Naive B cell (primary cell): ENCODE measurements at places on chromosomes 1 and 21.

DNA sequence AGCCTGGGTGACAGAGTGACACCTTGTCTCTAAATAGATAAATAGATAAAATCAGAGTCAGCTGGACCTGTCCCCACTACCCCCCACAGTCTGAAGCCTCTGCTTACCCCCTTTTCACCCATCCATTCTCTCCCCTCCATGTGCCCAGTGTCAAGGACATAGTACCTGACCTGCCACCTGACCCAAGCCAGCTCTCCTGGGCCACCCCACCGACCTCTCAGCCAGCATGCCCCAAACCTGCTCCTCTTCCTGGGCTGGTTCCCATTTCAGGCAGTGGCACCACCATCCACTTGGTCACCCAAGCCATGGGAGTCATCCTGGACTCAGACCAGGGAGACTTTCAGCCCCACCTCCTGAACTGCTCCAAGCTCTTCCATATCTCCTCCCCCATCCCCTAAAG, 28.2 kb downstream of the CITED4 start:
- no peak for DNase-seq

- no peak for DNase-seq
Measured at GRCh38 chr1:37995751-37996345, 6.0 kb upstream of the SF3A3 start.

GRCh38 chr21:34126691-34127090, 53.3 kb downstream of the MRPS6 start:
- DNase-seq: no peak

GRCh38 chr1:160404094-160404493, 3.7 kb downstream of the VANGL2 start:
- no peak for DNase-seq

- no peak for DNase-seq
Measured at GRCh38 chr1:17030206-17030605, 18.5 kb upstream of the ATP13A2 start.

GRCh38 chr1:165639821-165640623, 9.0 kb downstream of the MGST3 start:
- DNase-seq: no peak

- no peak for DNase-seq
Measured at GRCh38 chr1:203076031-203076511, 9.7 kb downstream of the MYOG start.

DNA sequence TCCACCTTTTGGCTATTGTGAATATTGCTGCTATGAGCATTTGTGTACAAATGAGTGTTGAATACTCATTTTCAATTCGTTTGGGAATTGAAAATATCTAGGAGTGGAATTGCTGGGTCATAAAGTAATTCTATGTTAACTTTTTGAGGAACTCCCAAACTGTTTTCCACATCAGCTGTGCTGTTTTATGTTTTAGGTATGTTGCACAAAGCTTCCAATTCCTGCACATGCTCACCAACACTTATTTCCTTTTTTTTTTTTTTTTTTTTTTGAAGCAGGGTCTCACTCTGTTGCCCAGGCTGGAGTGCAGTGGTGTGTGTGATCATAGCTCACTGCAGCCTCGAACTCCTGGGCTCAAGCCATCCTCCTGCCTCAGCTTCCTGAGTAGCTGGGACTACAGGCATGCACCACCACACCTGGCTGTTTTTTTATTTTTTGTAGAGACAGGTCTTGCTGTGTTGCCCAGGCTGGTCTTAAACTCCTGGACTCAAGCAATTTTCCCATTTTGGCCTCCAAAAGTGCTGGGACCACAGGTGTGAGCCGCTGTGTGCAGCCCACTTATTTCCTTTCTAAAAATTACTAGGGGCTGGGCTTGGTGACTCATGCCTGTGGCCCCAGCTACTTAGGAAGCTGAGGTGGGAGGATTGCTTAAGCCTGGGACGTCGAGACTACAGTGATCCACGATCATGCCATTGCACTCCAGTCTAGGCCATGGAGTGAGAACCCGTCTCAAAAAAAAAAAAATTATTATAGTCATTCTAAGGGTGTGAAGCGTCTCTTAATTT, 33.4 kb downstream of the TMCC2 start:
- no peak for DNase-seq

DNA sequence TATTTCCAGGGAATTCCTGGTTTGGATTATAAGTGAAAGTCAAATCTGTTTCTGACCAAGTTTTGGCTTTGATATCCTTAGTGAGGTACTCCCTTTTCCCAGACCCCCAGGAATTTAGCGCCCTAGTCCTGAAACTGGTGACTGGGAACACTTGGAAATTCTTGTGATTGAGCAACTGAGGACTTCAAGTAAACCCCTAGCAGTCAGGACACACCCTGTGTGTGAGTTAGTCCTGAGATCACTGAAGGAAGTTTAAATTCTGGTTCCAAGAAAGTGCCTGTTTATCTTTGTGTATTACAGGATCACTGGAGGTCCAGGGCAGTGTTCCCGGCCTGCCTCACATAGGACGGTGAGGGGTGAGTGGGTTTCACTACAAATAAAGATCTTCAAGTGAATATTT, 95.1 kb upstream of the F3 start:
- no peak for DNase-seq

GRCh38 chr1:243287123-243287460, 31.3 kb downstream of the SDCCAG8 start:
- DNase-seq: no peak

DNA sequence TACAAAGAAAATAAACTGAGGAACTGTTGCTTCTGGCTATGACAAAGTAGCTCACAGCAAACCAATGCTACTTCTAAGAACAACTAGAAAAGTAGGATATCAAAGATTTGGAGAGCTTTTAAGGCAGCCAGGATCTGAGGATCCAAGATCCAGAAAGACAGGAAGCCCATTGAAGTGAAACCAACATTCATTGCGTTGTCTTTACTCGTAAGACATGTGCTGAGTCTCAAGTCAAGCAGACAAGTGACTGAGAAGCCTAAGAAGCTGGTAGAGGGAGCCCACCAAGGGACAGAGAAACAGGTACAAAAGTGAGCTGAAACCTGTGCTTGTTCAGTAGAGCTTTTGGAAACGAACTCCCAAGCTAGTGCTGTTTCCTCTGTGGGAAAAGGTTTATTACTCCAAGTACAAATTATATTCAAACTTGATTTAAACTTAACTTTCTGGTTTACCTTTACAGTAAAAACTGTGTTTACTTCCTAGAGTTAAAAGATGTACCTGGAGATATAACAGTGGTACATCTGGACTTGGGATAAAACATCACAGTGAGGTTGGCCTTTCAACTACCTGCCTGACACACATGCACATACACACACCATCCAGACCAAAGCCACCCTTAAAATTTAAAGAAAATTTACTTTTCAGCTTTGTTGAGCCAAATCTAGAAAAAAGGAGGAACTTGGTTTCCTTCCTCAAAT, 41.2 kb downstream of the NME7 start:
- no peak for DNase-seq

DNA sequence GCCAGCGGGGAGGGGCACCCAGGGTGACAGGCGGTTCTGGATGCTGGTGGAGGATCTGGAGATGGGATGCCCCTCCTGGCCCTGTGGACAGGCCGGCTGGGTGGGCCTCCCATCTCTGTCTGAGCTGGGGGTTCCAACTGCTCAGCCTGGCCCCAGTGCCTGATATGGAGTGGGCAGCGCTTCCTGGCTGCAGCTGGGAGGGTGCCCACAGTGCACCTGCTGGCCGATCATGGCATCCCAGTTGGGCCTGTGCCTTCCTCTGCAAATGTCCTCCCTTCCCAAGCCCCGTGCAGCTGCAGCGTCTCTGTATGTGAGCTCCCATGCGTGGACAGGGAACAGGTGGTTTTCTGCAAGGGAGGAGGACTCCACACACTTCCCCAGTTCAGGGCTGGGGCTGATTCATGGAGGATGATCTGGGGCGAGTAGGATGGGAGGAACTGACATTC, 2.1 kb downstream of the PFKL start:
- DNase-seq: no peak

- no peak for DNase-seq
Measured at GRCh38 chr1:91124290-91124985, 102.6 kb upstream of the ZNF644 start.

- no peak for DNase-seq
Measured at GRCh38 chr1:64934878-64935275, 31.5 kb downstream of the JAK1 start.

DNA sequence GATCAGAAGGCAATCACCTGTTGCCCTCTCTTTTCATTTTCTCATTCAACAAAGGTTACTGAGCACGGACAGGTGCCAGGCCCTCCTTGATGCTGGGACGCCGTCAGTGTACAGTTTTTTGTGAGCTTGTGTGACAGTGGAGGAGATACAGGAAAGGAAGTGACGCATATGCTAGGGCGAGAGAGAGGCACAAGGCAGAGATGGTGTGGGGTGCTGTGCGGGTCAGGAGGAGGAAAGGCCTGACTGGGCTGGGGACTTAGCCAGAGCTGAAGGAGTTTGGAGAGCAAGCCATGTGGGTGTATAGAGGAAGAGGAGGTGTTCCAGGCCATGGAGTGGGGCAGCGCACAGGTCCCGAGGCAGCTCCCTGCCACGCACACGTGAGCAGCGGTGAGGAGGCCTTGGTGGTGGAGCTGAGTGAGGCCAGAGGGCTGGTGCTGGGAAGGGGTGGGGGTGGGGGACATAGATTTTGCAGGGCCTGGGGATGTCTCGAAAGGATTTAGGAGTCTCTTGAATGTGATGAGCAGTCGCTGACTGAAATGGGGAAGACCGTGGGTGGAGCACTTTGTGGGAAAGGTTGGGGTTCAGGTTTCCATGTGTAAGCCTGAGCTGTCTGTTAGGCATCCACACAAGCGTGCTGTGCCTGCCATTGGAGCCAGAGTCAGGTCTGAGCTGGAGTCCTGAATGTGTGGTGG, 46.0 kb downstream of the TRAPPC10 start:
- no peak for DNase-seq

GRCh38 chr1:239221656-239222055, 164.7 kb upstream of the CHRM3 start:
- DNase-seq: no peak

DNA sequence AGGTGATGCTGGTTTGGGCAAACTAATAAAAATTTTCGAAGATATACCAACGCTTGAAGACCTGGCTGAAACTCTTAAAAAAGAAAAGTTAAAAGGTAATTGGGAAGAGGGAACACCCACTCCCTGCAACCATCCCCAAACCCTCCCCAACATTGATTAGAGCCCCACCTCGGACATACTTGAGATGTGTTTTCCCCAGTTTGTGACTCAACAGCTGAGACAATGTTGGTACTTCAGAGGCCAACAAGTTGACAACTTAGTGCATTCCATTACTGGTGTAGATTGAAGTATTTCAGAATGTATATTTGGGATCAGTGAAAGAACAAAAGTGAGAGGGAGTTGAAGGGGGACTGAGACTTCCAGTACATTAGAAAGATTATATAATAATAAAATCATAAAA, 5.1 kb downstream of the IFI16 start:
- no peak for DNase-seq

GRCh38 chr1:199010492-199010891, 371.7 kb downstream of the PTPRC start:
- no peak for DNase-seq

DNA sequence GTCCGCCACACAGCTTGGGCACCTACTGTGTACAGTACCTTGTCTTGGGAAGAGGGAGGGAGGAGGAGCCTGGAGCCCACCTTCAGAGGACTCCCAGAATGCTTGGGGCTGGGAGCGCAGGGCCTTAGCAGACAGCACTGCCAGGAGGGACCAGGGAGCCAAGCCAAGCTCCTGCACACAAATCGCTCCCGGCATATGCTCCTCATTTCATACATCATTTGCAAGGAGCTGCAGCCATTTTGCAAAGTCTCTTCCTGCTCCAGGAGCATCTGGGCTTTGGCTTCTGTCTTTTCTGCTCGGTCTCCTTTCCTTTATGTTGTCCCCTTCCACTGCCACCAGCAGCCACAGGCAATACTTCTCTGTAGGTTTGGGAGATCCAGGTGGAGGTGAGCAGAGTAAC, 175.2 kb upstream of the ZC3H12A start:
- no peak for DNase-seq

DNA sequence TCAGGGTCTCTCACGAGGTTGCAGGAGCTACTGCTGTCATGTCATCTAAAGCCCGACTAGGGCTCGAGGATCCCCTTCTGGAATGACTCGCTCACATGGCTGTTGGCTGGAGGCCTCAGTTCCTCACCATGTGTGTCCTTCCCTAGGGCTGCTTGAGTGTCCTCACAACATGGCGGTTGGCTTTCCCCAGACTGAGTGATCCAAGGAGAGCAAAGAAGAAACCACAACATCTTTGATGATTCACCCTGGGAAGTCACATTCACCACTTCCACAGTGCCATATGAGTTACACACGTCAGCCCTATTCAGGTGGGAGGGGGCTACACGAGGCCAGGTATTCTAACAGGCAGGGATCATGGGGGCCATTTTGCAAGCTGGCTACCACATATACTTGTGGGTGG, 64.9 kb downstream of the FHAD1 start:
- no peak for DNase-seq

DNA sequence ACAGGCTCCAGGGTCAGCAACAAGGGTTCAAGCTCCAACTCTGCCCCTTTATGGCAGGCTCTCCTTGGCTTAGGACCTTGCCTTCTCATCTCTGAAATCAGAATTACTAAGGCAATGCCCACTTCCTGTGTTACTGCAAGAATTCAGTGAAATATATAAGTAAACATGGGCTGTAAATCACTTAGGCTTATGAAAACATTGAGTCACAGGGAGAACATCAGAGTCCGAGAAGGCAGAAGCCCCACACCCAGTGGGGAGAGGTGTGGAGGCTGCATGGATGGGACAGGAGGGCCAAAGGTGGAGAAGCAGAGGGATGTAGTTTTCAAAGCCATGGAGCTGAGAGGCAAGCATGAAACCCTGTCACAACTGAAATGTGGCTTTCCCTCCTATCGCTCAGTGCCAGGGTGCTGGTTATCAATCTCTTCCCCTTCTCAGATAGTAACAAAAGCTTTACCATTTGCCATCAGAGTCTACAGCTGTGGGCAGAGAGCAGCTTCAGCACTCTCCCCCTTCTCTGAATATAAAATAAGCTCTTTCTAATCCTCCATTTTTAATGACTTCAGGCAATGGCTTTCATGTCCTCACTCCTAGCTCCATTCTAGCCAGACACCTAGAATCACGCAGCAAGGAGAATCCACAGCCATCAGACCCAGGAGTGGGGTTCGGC, 3.4 kb downstream of the RGS8 start:
- no peak for DNase-seq

GRCh38 chr1:18079941-18080735, 27.5 kb upstream of the IGSF21 start:
- no peak for DNase-seq

GRCh38 chr1:202112859-202113689, 9.6 kb upstream of the GPR37L1 start:
- DNase-seq: no peak

DNA sequence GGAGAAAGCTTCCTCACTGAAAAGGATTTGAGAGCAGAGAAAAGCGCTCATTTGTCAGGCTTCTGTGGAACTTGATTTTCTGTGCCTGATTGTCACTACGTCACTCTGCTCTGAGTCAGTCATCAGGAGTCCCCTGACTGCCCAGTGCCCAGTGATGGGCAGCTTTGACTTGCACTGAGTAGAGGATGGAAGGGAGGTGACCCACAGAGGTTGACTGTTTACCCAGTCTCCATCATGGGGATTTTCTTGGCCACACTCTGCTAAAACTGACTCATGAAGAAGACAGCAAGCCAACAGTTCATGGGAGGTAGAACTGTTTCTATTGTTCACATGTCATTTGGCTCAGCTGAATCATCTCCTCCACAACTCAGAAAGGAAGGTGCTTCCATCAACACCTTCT, 82.1 kb upstream of the DUSP10 start:
- no peak for DNase-seq

GRCh38 chr1:193322211-193322610, 135.8 kb upstream of the B3GALT2 start:
- DNase-seq: no peak
